ENCODE measurements at places on chromosomes 1 and 21.

DNA sequence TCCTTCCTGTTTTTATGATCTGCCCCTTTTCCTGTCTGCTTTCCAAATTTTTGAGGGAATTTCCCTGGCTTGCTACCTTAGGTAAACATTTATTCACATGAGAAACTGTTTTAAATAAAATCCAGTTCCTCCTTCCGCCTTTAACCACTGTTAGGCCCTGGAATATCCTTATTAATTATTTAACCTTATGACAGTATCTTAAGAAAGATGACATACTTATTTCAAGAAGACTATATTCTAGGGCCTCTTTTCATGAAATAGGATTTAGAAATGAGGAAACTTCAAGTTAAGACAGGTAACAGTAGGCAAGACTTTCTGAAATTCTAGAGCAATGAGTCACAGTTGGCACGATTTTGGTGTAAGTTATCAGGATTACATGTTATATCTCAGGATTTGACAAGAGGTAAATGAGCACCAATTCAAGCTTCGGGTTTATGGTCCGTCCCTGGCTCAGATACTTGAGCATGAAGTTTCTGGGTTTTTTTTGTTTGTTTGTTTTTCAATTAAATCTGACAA lies 2.0 kb upstream of the TNFSF18 start:
- no peak for DNase-seq

DNA sequence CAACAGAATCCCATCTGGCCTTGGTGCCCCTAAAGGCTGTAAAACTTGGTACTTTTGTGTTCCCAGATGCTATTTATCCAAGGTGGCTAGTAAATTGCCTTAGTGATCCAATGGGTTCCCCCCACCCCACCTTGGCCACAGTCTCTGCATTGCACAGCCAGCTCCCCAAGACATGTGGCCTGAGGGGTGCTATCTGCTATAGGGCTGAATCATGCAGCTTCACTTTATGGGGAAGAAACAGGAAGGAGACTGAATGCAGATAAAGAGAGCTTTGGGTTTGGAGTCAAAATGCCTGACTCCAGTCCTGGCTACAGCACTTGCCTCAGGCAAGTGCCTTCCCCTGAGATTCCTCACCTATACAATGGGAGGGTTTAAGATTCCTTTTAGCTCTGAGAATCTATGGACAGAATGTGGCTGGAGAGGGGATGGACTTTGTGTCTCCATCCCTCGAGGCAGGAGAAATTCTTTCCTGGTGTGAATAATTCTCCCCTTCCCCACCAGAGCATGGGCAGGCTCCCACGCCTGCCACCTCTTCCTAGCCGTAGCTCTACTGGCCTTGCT lies 6.5 kb downstream of the RHEX start:
- DNase-seq, result no peak

DNA sequence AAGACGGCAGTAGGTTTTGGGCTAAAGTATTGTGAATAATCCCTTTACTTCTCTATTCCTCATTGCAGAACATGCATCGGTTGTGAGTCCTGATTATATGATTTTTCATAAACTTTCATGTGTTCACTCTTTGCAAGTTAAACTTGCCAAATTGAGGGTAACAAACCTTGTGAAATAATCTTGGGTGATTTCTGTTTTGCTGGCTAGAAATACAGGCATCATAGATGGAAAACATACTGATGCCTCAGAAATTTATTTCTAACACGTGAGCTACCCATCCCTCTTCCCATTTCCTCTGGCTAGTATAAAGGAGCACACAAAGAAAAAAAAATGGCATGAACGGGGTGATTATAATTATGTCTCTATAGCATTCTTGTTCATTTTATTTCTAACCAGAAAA lies 39.6 kb downstream of the RGS5 start:
- no peak for DNase-seq

DNA sequence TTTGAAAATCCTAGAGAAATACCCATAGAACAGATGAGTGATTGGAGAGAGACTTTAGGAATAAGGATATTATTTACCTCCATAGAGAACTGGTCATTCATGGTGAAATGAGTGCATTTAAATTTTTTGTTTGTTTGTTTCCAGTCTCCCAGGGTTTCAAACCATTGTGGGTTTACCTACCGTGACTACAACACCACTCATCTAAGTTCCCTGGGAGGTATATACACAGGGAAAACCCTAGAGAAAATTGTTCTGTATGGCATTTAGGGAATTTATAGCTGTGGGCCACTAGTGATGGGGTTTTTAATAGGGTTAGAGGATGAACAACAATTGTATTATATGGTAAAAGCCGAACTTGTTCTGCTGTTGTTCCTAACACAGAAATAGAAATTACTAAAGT lies 109.2 kb downstream of the USP25 start:
- no peak for DNase-seq

GRCh38 chr1:15696956-15697521 lies 12.9 kb downstream of the PLEKHM2 start:
- DNase-seq, result no peak

GRCh38 chr21:23014021-23014420 lies 2015.8 kb downstream of the NCAM2 start:
- DNase-seq, result no peak

GRCh38 chr1:178580876-178581275 lies 68.0 kb downstream of the TEX35 start:
- no peak for DNase-seq

GRCh38 chr1:209102531-209102930 lies 481.0 kb upstream of the CAMK1G start:
- no peak for DNase-seq

DNA sequence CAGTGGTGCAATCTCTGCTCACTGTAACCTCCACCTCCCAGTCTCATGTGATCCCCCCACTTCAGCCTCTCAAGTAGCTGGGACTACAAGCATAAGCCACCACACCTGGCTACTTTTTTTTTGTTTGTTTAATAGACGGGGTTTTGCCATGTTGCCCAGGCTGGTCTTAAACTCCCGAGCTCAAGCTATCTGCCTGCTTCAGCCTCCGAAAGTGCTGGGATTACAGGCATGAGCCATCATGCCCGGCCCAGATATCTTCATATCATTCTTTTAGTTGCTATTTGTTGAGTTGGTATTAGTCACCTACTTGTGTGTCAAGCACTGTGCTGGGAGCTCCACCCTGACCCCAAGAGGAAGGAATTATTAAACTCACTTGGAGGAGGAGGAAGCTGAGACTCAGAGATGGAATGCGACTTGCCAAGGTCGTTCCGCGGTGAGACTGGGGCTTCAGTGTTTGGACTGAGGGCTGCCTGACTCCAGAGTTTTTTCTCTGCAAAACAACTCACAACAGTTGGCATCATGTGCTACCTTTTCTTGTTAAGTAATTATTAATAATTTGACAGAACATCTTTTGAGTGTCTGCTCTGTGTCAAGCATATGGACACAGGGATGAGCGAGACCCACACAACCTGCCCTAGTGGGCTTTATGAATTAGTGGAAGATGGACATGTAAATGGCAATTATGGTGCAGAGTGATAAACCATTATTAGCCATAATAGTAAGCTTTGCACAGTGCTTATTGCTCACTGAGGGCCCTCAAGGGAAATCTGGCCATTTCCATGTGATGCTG lies 132.0 kb downstream of the FOXD2 start:
- DNase-seq, result no peak

- no peak for DNase-seq
Measured at GRCh38 chr1:56908619-56909221, 54.1 kb downstream of the C8A start.
